ENCODE measurements at places on chromosomes 16 and 17. TPM values are rescaled to one million over a fixed set of nuclear protein-coding genes. Genes with fewer than 3 reads are reported as not detected.

DNA sequence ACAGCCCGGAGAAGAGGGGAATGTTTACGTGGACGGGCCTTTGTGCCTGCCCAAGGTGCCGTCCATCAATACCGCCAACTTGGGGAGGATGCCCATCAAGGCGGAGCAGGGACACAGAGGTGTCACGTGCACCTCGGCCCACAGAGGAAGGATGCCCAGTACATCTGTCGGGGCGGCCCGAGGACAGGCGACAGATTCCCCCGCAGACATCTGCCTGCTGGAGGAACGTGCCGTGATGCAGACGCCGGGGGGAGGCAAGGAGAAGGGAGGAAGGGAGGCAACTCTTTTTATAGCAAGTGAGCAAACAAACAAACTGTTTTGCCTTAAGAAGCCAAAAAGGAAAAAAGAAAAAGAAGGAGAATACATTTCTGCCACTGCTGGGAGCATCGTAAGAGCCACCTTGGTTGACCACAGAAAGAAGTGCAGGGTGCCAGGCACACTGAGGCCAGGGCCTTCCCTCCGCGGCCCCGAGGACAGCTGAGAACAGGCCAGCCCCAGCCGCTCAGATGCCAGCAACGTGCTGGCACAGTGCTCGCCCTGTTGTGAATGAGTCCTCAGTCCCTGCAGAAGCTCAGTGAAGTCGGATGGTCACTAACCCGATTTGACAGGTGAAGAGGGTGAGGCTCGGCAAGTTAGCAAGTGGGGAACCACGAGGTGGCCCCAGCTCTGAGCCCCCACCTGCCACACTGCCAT lies 146.4 kb downstream of the RBFOX3 start:
- no peak for DNase-seq

- DNase-seq = no peak
Observed at GRCh38 chr17:39633570-39634183, 3.3 kb upstream of the STARD3 start.

DNA sequence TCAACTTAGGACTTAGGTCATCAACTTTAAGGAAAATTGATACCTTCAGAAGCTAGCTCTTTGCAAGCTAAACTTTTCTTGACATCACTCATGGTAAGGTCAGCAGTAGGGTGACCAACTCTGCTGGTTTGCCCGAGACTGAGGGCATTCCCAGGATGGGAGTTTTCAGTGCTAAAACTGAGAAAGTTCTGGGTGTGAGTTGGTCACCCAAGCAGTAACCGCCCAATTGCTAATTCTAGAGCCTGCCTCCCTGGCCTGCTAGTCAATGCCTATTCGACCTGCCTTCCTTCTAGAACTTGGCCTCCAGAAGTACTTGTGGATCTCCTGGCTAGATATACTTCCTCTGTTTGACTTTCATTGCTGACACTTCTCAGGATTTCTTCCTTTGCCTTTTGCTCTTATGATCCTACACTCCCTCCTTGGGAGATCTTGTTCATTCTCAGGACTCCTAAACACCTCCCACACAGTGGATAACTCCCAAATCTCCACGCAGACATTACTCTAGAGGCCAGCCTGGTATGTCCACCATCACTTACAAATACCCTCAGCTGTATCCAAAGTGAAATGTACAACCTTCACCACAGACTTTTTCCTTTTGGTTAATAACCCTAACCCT lies 10.5 kb upstream of the MYO18A start:
- DNase-seq = no peak

The NUP88 gene
- 64.8 TPM for total RNA-seq

The PDE6G gene
- total RNA-seq = not detected
